Trophoblast cell (in vitro differentiated cells and primary cell): ENCODE measurements at places on chromosomes 13 and 19.

DNA sequence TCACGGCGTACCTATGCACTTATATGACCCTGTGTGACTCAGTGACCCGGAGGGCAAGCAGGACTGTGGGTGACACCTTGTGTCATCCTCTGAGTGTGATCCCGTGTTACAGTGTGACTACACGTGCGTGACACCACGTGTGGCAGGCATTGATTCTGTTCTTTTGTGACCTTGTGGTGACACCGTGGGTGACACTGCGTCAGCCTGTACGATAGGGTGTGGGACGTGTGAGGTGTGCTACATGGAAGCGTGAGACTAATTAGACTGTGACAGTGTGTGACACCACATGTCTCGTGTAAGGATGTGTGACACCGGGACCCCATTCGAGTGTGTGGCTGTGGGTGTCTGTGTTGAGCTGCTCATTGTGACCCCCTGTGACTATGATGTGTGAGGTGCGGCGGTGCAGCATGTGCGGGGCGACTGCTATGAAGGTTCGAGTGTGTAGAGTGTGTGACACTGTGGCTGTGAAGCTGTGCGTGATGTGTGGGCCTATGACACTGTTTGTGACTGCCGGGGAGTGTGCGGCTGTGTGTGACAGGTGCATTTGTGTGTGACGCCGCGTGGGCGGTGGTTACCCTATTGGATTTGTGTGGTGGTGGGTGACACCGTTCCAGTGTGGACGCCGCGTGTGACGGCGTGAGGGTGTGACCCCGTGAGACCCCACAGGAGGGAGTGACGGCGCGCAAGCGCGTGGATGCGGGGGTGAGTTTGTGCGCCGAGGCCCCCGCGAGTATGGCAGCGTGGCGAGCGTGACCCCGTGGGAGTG, 399 bp upstream of the SPTBN4 start:
- peak; percentile 88 for DNase-seq

GRCh38 chr13:80658705-80659104, 317.8 kb upstream of the SPRY2 start:
- no peak for DNase-seq

- no peak for DNase-seq
Observed at GRCh38 chr13:32645854-32646253, 59.6 kb downstream of the PDS5B start.

DNA sequence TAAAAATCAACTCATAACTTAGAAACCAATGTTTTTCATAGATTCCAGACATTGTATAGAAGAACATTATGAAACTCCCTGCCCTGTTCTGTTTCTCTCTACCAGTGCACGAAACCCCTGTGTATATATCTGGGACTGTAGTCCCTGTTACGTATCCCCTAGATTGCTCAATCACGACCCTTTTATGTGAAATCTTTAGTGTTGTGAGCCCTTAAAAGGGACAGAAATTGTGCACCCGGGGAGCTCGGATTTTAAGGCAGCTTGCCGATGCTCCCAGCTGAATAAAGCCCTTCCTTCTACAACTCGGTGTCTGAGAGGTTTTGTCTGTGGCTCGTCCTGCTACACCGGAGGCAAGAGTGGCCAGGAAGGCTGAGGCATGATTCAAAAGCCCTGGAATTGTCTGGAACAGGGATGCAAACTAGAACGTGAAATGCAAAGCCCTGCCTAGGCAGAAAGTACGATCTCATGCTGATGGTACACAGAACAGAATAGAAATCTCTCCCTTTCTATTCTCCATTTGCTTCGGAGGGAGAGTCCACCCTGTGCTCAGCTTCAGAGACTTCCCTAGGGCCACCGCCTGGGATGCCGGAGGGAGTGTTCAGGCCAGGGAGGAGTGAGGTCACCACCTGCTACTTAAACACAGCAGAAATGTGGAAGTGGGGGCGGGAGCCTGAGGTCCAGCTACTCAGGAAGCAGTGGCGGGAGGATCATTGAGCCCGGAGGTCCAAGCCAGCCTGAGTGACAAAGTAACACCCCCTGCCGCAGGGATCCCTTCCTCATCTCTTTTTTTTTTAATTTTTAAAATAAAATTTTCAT, 758 bp upstream of the ZNF888 start:
- DNase-seq = peak; percentile 78

GRCh38 chr19:9995999-9996398, 14.3 kb downstream of the COL5A3 start:
- DNase-seq = no peak

DNA sequence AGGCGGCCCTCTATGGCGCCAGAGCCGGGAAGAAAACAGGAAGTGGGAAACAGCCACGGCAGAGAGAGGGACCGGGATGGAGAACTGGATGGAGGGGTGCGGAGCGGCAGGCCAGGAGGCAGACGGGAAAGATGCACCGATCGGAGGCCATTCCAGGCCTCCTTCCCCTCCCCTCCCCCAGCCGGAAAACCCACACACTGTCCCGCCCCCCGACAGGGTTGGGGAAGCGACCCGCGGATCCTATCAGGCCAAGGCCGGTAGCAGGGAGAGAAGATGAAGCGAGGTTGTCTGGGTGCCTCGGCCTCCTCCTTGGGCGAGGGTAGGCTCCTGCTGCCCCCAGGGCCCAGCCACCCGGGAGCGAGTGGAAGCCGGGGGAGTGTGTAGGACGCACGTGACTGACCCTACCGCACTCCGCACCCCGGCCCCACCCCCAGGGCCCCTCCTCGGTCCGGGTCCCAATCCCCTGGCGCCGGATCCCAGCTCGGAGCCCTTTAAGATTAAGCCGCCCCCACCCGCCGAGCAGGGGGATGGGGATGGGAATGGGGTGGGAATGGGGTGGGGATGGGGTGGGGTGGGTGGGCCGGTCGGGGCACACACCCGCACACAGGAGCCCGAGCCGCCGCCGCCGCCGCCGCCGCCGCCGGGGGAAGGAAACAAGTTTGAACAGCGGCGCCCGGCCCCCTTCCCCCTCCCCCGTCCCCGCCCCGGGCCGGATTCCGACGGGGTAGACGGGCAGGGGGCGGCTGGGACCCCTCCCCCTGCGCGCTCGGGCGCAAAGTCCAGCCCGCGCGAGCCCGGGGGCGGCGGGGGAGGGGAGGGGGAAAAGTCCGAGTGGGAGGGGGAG, 1.5 kb downstream of the ERF start:
- peak; percentile 40 for DNase-seq

DNA sequence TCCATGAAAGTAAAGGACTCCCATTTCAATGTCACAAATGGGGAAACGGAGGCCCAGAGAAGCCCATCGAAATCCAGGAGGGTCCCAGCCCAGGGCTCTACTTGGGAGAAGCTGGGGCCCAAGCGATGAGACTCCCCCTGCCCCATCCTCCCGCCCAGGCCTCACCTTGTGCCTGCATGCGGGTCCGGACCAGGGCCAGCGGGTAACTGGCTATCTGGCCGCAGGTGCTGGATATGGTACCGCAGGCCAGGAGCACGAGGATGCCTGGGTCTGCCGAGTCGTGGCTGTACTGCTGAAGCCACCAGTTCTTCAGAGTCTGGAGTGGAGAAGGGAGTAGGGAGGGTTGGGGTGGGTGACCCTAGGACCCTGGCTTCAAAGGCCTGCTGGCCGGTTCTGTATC, 10.4 kb upstream of the SLC25A41 start:
- DNase-seq = no peak

- peak; percentile 97 for DNase-seq
Observed at GRCh38 chr19:4991538-4991937, 22.6 kb downstream of the KDM4B start.

DNA sequence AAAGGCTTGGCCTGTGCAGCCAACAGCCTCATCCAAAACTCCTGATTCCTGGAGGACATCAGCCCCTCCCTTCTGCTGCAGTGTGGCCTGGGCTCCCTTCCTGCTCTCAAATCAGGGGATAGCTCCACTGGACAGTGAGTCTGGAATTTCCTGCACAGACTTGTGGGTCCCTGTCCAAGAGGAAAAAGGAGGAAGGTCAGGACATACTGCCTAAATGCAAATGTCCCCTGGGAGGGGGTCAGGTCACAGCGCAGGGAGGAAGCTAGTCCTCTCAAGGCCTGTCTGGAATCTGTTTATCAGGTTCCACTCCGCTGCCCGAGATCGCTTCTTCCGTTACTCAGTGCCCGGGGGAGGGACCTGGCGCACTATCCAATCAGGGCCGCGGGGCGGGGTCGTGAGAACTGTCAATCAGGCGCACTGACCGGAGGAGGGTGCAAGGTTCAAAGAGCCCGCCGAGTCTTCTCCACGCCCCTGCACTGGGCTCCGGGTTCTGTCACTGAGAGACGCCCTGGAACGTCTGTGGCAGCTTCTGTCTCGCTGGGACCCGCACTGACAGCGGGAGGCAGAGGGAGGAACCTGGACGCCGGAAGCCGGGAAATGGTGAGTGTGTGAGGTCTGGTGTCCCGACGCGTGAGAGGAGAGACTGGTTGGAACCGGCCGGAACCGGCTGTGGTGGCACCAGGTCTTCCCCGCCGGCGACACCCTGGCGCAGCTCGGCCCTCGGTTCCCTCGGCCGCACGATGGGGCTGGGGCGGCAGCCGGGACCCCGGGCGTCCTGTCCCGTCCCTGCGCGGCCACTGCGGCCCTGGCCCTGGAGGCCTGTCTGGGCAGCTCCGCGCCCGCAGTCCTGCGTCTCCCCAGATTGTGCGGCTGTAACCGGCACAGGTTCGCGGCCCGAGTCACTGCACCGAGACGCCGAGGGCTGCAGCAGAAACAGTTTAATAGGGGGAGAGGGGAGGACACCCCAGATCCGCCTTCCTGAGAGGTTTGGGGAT, at the start of gene ZNF441:
Gene ZNF441, plus strand, starts transcription at position 404 of the 995 bp plus-strand sequence. Its CDS starts 194 bp downstream, at position 598.
- DNase-seq = peak; percentile 100

GRCh38 chr13:82010780-82011179, 1669.9 kb upstream of the SPRY2 start:
- DNase-seq = no peak

GRCh38 chr13:36362251-36362650, 16.1 kb upstream of the SPART start:
- DNase-seq = no peak

- no peak for DNase-seq
Observed at GRCh38 chr13:42803563-42804204, 22.3 kb downstream of the FAM216B start.

DNA sequence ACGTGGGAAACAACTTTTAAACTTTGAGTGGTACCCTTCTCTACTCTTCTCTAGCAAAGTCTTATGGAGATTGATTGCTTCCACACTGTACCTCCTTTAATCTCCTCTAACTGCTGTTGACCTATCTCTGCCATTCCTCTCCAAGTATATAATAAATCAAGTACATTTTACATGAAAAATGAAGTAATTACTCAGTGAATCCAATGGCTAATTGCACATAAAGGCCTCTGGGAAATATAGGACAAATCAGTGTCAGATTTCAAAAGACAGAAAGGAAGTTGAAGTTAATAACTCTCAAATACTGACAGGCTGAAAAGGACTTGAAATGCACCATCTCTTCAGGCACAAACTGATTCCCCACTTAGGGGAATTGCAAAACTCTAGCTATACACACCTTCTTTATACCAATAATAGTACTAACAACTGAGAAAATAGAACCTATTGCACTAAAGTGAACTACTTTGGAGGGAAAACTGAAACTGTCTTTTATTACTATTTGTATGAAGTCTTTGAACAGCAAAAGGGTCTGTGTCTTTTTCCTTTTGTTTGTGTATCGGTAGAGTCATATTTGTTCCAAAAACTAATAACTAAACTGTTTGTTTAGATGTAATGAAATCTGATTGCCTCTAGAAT, 701.1 kb downstream of the PCDH9 start:
- no peak for DNase-seq

GRCh38 chr19:8069096-8069973, 16.8 kb downstream of the CCL25 start:
- DNase-seq = no peak

GRCh38 chr19:2856457-2857050, 10.6 kb upstream of the ZNF556 start:
- DNase-seq = no peak

- no peak for DNase-seq
Observed at GRCh38 chr13:58633226-58633625, 1001.7 kb downstream of the PCDH17 start.

DNA sequence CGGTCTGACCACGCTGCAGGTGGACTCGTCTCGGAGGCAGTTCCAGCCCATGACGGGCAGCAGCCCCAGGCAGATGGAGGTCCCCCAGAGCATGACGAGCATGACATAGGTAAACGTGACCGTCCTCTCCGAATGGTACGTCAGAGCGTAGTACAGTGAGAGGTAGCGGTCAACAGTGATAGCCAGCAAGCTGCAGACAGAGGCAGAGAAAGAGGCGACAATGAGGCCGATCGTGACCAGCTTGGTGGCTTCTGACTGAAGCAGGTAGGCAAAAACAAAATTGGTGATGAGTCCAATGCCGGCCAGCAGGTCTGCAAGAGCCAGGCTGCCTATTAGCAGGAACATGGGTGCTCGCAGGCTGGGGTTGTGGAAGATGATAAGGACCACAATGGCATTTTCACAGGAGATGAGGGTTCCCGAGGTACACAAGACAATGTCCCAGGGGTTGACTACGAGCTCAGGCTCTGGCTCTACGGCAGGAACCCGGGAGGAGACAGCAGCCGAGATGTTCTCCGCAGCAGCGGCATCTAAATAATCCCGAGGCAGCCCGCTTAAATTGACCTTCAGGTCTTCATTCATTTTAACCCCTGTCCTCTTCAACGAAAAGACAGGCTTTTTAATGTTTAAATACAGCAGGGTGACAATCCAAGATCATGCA, 1.2 kb downstream of the GPR12 start:
- no peak for DNase-seq

GRCh38 chr19:15463861-15464371, 428 bp downstream of the RASAL3 start:
- no peak for DNase-seq

DNA sequence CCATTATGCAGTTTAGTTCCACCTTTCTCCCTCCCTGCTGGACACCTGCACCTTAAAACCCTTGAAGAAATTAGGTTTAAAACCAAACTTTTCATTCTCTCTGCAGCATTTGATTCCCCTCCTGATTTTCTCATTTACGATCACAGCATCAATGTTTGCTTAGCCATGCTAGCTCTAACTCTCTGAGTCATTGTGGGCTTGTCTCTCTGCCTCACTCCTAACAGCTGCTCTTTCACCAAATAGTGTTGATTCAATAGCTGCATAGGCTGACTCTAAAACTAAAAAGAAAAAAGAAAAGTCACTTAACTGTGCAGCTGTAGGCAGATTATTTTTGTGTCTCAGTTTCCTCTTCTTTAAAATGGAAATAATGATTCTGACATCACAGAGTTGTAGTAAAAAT, 1124.9 kb downstream of the DIAPH3 start:
- DNase-seq = no peak

DNA sequence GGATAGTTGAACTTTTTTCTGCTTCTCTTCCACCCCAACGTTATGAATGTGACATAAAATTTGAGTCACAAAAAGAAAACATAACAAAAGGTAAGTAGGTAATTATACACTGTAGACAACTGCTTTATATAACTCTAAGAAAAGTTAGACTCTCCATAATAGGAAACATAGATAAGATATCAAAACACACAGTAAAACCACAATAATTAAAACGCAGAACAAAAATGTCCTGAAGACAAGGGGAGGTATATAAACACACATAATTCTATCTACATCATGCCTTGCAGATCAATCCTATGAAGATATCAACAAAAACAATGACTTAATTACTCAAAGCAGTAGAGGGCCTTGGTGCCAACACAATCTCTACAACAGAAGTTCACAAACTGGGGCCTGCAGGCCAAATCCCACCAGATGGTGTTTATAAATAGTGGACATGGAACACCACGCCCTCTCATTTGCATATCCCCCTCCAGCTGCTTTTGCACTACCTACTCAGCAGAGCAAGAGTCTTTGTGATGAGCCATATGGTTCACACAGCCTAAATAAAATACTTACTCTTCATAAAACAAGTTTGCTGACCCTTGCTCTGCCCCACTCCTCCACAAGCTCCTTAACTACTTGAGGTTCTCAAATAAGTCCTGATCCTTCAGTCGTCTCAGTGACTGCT, 254.7 kb downstream of the KLF12 start:
- no peak for DNase-seq

GRCh38 chr19:38298821-38299680, 5.0 kb upstream of the C19orf33 start:
- DNase-seq = no peak
